NCI-H460 (cell line): ENCODE measurements at places on chromosomes 16 and 17. TPM values are rescaled to one million over a fixed set of nuclear protein-coding genes. Genes with fewer than 3 reads are reported as not detected.

TNFSF12 gene
- 6.9 and 8.1 TPM in 2 replicates for total RNA-seq

NXN gene
- total RNA-seq = 12.3 and 13.7 TPM in 2 replicates

MKS1 gene
- total RNA-seq = 20.2 and 22.1 TPM in 2 replicates

NPIPB6 gene
- total RNA-seq = 0.10 and 0.58 TPM in 2 replicates

ETV4 gene
- 210 and 229 TPM in 2 replicates for total RNA-seq

EPN3 gene
- 0.02 TPM in 1 of 2 replicates, not detected in the other for total RNA-seq

CCL13 gene
- not detected in 2 replicates for total RNA-seq

CDH5 gene
- total RNA-seq = not detected in 2 replicates

MAPT gene
- total RNA-seq = 3.5 and 4.0 TPM in 2 replicates

MT4 gene
- not detected in 2 replicates for total RNA-seq

E2F4 gene
- total RNA-seq = 122 TPM in 2 replicates

GABARAPL2 gene
- total RNA-seq = 31.3 and 34.8 TPM in 2 replicates

FAM20A gene
- 0.10 TPM in 1 of 2 replicates, not detected in the other for total RNA-seq

CDRT15L2 gene
- total RNA-seq = not detected in 2 replicates

ASPA gene
- total RNA-seq = not detected in 2 replicates

CAPNS2 gene
- not detected in 2 replicates for total RNA-seq

GJC1 gene
- 4.4 and 5.2 TPM in 2 replicates for total RNA-seq

IRX5 gene
- total RNA-seq = 1.5 and 2.2 TPM in 2 replicates

CPD gene
- total RNA-seq = 97.9 and 101 TPM in 2 replicates

MT2A gene
- 83.8 and 113 TPM in 2 replicates for total RNA-seq

MT1H gene
- total RNA-seq = not detected in 2 replicates
